ENCODE measurements at places on chromosomes 5 and 9. TPM values are rescaled to one million over a fixed set of nuclear protein-coding genes. Genes with fewer than 3 reads are reported as not detected.

The COL15A1 gene
- 94.6 TPM for total RNA-seq

The FBXO4 gene
- 12.2 TPM for total RNA-seq

The CCL28 gene
- total RNA-seq, result 10.4 TPM

The PDE8B gene
- total RNA-seq, result 3.6 TPM

The PPIC gene
- 25.1 TPM for total RNA-seq

The ZNF366 gene
- 8.0 TPM for total RNA-seq

The NIPAL4 gene
- total RNA-seq, result 0.36 TPM

The AQP3 gene
- total RNA-seq, result 23.7 TPM

The CCL27 gene
- total RNA-seq, result not detected

The BICD2 gene
- 31.0 TPM for total RNA-seq

The GABRP gene
- total RNA-seq, result 0.45 TPM

The GPX8 gene
- total RNA-seq, result 34.9 TPM

The LRRC19 gene
- not detected for total RNA-seq

The IL33 gene
- total RNA-seq, result 61.1 TPM

The EFNA5 gene
- total RNA-seq, result 18.5 TPM

The GABRG2 gene
- not detected for total RNA-seq

The TCERG1 gene
- 67.0 TPM for total RNA-seq

The SLCO6A1 gene
- not detected for total RNA-seq
